ENCODE measurements at places on chromosomes 2 and 18. TPM values are rescaled to one million over a fixed set of nuclear protein-coding genes. Genes with fewer than 3 reads are reported as not detected.

Gene CCDC178
- total RNA-seq: not detected

Gene MYO3B
- not detected for total RNA-seq

Gene TMEM200C
- total RNA-seq: not detected

DNA sequence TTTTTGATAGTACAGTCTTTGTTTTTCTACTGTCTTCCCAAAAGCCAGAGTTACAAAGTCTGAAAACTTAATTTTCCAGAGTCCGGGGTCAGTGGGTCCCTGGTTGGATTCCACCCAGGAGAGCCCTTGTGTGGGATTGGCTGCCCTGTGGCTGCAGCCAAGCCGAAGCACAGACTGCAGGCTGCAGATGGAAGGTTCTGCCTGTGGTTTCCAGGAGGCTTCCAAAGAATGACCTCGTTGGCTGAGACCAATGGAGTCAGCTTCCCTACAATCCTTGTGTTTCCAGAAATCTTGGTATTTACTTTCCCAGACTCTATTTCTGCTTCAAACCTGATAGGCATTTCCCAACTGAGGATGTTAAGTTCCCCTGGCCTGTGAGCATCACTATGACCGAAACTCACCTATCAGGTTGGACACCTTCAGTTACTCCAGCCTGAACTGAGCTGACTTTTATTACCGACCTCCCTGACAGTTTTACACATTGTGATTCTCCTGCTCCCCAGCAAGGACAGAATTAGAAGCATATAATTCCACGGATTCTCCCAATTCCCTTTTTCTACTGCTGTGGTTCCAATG, 117.5 kb upstream of the CCDC68 start:
- no peak for DNase-seq

DNA sequence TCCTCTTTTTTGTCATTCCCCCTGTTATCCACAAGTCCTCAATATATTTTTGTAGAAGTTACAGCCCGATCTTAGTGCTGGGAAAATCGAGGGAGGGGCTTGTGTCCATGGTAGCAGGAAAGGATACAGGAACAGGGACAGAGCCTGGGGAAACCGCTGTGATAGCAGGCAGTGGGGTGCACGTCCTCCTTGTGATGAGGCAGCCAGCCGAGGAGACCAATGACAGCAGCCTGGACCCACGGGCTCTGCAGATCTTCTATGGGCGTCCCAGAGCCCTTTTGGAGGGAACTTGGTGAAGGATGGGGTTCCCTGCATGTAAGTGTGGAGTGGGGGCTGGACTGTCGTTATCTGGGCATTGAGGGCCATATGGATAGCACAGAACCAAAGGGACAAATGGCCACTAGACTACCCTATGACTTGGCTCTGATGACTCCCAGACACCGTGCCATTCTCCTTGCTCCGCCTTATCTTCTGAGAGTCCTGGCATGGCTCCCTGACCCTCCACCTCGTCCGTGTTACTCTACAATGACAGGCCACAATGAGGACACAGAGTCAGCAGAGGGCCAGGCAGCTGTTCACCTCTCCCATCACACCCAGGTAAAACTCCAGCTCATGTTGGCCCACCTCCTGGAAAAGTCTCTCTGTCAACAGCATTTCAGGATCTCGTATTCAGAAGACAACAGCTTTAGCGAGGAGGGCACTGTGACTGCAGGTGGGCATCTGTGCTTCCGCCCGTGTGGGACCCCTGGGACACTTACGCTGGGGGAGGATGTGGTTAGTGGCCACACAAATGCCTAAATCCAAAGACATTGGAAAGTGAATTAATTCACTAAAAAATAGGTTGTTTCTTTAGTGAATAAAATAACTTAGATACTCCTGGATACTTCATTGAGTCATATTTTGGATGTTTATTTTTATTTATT, 100.1 kb downstream of the VAPA start:
- DNase-seq: no peak

DNA sequence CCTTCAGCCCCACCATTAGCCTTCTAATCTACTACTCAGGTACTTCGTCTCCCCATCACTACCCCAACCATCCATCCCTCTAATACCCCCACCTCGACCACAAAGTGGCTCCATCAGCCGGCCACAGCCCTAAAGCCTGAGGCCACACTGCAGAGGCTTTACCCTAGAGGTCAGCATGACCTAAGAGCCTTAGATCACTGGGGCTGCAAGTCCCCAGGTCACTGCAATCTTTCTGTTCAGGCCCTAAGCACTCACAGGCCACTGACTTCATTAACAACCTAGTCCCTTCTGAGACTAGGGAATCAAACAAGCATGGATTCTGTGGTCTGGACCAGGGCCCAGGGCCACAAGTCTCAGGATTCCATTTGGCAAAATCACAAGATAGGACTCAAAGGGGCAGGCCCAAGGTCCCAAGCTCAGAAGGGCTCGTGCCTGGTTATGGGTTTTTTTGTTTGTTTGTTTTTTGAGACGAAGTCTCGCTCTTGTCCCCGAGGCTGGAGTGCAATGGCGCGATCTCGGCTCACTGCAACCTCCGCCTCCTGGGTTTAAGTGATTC, 37.0 kb upstream of the PKDCC start:
- peak; percentile 52 for DNase-seq

DNA sequence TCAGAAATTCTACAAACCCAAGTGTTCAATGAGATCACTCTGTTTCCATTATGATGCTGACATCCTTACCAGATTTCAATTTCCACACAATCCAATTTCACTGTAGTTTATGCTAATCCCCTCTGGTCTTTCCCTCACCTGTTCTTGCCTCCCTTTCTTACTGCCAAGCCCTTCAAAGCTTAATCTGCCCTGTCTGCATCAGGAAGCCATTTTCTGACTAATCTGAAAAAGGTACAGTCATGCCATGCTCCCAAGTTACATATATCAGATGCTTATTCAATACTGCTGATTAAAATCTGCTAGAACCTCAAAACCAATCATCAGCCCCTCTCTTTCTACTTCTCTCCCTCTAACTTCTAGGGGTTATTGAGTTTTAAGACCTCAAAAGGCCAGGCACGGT, 8.9 kb downstream of the KRTCAP3 start:
- no peak for DNase-seq

GRCh38 chr2:51516667-51517066, 484.7 kb upstream of the NRXN1 start:
- peak; percentile 56 for DNase-seq

DNA sequence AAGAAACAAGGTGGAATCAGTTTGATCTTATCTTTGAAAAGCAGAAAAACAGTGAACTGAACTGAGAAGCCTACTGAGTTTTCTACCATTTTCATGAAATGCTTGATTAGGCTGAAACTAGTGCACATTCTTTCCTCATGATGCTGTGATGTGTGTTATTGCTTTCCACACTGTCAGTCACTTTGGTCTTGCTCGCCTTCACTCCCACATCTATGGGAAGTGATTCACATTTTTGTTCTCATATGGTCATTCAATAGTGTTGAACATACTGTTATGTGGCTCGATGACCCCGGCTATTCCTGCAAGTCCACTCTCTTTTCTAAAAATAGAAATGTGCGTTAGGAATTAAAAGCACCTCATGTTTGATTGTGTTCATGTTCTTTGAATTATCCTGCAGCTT, 129.7 kb downstream of the TGIF1 start:
- DNase-seq: peak; percentile 76

DNA sequence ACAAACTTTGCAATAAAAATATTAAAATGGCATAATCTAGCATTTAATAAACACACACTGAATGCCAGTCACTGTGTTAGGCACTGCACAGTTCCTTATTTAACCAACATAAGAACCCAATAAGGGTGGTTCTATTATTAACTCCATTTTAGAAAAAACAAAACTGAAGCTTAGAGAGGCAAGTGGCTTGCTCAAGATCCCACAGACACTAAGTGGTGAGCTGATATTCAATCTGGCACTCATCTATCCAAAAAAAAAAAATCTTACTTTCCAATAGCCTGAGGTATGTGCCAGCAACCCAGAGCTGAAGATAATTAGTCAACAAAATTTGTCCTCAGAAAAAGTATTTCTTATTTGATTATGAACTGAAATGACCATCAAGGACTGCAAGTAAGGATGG, 799 bp downstream of the CYTIP start:
- no peak for DNase-seq

DNA sequence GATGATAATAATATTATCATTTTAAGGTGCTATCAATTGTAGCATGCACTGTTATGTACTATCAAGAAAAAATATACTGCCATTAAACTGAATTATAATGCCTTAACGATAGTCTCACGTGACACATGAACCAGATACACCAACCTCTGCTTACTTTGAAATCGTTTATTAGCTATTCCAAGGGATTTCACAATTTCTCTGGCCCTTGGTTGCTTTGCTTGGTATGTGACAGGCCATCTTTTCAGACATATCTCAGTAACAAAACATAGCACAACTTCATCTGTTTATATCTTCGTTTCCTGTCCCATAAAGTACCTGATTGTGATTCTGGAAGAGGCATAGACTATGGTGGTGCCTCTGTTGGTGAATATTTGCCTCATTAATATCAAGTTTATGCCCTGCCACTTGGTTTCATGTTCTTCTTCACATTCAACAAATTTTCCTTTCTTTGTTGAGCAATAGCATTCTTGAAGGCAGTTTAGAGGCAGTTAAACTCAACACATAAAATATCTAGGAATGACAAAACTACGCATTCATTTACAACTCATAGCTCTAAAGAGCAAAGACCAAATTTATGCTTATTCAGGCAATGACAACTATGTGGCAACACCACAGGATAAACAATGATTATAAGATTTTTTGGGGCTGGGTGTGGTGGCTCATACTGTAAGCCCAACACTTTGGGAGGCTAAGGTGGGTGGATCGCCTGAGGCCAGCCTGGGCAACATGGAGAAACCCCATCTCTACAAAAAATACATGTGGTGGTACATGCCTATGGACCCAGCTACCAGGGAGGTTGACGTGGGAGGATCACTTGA, 84.3 kb downstream of the MCFD2 start:
- DNase-seq: no peak

DNA sequence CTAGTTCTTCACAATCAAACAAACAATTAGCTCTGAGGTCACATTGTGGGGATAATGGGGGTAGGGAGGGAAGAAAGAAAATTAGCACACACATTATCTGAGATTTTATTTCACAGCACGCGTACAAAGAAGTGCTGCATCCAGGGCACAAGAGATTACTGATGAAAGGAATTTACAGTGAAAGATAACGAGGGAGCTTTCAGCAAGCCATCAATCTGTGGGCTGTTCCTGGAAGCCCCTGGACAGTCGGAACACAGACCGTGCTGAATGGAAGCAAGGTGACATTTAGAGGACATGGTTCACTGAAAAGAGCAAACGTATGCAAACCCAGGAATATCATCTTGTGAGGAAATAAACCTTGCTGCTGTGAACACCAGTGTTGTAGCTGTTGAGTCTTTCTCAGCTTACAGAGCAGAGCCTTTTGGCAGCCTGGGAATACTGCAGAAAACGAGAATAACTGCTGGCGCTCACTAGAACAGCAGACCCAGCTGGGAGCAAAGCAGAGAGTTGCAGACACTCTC, 63.2 kb downstream of the SCG2 start:
- no peak for DNase-seq

Gene TWIST2
- 49.9 TPM for total RNA-seq

DNA sequence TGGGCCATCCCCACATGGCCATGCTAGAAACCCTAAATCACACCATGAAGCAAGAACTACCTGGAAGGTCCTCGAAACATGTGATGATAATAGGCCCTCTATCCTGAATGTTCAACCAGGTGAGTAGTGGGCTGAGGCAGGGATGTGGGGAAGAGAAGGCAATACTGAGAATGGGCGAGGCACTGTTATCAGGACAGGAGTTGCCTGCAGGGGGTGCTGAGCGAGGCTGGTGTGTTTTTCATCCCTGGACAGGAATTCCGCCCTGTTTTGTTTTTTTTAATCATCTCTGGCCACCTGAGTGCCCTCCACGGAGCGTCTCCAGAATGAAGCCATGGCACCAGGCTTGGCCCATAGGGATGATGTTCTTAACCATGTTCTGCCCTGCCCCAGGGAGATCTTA, 103.0 kb upstream of the SOX11 start:
- DNase-seq: no peak

- no peak for DNase-seq
Observed at GRCh38 chr2:101173707-101174295, 22.6 kb upstream of the TBC1D8 start.

GRCh38 chr18:50126471-50126870, 68.5 kb downstream of the MYO5B start:
- no peak for DNase-seq

Gene GYPC
- total RNA-seq: not detected

Gene VWC2L
- not detected for total RNA-seq

Gene TMEM178A
- total RNA-seq: not detected

- peak; percentile 78 for DNase-seq
Observed at GRCh38 chr2:63614448-63614968, 25.7 kb downstream of the MDH1 start.

Measured in HT1080 (cell line).